ENCODE measurements at places on chromosomes 6 and 20. TPM values are rescaled to one million over a fixed set of nuclear protein-coding genes. Genes with fewer than 3 reads are reported as not detected.

DNA sequence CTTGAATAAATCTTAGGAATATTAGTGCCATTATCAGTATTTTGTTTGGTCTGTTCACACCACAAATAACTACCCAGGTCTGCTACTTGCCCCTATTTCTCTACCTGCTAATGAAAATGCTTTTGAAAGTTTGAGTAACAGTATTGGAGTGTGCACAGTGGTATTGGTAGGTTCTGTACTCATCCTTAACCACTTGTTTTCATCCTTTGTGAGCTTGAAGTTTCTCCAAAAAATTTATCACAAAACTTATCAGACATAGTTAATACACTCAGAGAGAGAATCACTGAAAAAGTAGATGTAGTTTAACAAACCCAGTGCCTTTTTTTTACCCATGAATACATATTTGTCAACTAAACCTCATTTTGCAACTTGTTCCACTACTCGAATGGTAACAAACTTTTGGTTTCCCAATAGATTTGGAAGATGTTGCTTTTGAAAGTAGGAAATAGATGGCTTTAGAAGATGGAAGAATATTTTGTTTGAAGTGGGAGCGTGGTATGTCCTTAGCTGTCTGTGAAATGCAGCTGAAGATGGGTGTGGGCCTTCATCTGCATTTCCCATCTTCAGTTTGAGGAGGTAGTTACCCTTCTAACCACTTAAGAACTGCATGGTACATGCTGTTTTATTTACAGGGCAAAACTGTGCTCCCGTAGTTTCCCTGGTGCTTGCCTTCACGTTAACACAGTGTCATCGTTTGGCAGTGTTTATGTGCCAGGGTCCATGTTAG lies 9.0 kb downstream of the PTPN1 start:
- peak; percentile 69 for DNase-seq

- no peak for DNase-seq
Measured at GRCh38 chr6:167153521-167153959, 4.2 kb downstream of the GPR31 start.

- peak; percentile 82 for DNase-seq
Measured at GRCh38 chr6:158758451-158758860, 60.7 kb downstream of the EZR start.

GRCh38 chr6:113732384-113732966 lies 124.7 kb upstream of the MARCKS start:
- DNase-seq = peak; percentile 58

DNA sequence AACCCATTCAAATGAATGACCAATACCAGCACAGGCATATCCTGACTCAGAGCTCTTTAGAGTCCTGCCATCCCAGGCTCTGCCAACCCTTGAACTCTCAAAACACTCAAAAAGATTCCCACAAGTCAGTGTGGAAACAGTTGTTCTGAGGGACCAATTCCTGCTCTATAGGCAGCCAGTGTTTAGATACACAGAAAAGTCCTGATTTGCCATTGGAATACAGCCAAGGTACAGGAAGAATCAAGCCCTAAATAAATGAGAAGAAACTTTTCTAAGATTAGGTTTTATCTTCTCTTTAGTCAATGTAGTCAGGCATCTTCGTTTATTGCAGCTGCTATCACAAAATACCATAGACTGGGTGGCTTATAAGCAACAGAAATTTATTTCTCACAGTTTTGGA lies 626.8 kb upstream of the ARID1B start:
- peak; percentile 1 for DNase-seq

- no peak for DNase-seq
Measured at GRCh38 chr6:168200571-168201134, 118.9 kb downstream of the DACT2 start.

- DNase-seq = no peak
Measured at GRCh38 chr6:163001330-163001729, 273.6 kb downstream of the PACRG start.

DNA sequence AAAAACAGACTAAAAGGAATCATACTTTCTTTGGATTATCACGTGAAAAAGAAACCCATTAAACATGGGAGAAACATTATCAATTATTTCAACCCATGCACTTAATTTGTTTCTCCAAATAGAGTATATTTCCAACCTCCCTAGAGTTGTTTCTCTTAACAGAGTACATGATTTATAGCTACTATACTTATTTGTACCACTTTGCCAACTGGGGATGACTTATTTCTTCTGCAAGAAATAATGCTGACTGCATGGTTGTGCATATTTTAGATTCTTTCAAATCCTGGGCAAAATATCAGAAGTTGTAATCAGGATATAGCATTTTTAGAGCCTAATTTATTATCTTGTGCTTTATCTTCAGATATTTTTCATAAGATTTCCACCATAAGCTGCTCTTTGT lies 629.1 kb upstream of the EYS start:
- no peak for DNase-seq

GRCh38 chr6:106658469-106658868 lies 29.1 kb downstream of the QRSL1 start:
- no peak for DNase-seq

DNA sequence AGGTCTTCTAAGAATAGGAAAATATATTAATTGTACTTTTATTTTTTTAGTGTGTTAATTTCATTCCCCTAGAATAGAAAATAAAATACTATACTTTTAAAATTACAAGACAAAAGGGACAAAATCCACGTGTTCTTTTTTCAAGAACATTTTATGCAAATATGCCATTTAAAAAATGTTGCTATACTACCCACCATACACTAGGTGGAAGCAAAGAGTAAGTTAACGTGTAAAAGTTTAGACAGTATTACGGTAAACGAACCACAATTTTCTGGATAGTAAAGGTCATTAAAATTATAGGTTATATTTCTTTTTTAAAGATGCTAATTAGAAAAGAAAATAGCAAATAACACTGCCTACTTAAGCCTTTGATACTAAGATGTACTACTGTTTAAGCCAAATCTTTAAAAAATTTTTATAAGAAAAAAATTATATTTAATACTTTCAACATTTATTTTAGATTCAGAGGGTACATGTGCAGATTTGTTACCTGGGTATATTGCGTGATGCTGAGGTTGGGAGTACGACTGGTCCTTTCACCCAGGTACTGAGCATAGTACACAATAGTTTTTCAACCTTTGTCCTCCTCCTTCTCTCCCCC lies 287.6 kb downstream of the PHF3 start:
- peak; percentile 57 for DNase-seq

- DNase-seq = peak; percentile 0
Measured at GRCh38 chr6:122995921-122996793, at the start of gene CLVS2. TSS of gene CLVS2 (plus strand) at chr6:122996235. CDS start at chr6:122997778, 1,543 bp downstream.

DNA sequence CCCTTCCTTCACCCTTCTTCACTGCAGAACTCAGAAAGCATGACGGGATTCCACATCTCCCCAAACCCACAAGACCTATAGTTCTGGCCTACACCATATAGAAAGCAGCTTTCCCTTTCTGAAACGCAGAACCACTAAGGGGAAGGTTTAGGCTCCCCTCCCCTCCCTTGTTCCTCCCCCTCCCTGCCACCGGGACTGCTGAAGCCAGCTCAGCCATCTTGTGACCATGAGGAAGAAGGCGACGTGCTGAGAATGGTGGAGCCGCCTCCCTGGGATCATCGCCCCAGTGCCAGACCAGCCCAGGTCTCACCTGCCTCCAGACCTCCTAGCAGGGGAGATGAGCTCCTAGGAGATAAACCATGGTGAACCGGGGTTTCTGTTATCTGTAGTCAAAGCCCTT lies 19.6 kb downstream of the SERPINB6 start:
- DNase-seq = no peak

DNA sequence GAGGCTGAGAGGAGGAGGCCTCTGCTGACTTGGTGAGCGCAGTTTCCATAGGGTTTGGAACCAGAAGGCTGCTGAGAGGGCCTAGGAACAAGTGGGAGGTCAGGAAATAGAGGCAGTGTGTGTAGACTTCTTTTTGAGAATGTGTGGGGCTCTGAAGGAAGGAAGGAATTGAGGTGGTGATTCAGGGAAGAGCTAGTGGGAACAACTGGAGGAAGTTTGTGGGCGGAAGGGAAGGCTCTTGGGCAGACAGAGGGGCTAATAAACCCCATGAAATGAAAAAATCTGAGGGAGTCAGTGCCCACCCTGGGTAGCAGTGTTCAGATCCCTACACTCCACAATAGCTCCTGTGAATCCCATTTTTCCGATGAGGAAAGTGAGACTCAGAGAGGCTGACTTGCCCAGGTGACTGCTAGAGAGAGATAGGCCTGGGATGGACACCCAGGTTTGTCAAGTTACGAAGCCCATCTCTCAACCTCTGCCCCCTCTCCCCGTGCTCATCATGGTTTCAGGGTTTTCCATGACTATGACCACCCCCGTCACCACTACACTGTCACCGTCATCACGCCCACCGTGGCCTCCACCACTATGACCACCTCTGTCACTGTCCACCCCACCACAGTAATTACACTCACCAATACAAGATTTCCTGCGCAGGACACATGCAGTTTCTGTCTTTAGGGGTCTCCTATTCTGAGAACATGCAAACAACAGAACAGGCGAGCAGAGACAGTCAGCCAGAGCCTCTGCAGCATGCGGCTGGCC lies 106.4 kb downstream of the MRPL14 start:
- no peak for DNase-seq

DNA sequence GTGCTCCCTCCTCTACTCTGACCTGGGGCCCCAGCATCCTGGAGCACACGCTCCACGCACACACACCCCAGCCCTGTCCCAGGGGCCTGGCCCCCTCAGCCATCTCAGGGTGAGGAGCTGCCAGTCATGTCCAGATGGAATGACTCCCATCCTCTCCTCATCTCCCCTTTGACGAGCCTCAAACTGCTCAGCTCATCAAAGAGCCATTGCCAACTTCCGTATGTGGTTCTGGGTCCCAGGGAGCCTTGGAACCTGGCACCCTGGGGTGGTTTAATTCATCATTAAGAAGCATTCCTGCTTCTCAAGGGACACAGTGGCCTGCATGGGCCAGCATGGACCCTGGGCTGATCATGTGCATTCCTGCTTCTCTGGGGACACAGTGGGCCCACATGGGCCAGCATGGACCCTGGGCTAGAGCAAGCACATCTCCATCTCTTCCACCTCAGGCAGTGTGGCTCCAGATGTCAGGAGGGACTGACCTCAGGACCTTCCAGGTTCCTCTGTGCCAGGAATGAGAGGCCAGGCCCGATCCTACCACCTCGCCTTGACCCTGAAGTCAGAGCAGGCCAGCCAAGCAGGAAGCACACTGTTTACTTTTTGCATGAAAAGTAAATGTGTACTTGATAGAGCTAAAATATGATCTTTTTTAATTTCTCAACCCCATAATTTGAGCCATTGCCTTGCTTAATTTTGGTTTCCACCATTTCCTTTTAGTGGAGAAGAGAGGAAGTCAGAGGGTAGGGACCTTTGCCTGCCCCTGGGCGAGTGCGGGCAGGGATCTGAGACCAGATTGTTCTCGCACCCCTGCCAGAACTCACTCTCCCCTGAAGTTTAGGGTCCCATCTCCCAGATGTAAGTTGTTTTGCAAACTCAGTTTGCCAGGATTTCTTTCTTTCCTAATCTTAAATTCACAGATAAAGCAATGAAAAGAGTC lies 26.1 kb downstream of the SPATA2 start:
- no peak for DNase-seq

- DNase-seq = peak; percentile 81
Measured at GRCh38 chr20:59010995-59011873, 4.2 kb upstream of the CTSZ start.

DNA sequence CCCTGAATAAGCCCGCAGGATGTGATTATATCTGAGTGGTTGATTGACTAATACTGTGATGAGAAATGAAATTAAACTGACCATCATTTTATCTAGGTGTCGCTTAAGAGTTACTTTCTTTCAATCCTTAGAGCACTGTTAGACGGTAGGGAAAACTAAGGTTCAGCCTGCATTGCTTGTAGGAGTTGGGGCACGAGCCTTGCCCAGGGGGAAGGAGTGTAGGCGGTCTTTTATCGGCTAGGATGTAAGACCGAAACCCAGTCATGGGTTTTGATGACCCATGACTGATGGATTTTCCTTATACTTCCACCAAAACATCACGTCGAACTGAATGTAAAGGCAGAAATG lies 392 bp upstream of the TASP1 start:
- no peak for DNase-seq

DNA sequence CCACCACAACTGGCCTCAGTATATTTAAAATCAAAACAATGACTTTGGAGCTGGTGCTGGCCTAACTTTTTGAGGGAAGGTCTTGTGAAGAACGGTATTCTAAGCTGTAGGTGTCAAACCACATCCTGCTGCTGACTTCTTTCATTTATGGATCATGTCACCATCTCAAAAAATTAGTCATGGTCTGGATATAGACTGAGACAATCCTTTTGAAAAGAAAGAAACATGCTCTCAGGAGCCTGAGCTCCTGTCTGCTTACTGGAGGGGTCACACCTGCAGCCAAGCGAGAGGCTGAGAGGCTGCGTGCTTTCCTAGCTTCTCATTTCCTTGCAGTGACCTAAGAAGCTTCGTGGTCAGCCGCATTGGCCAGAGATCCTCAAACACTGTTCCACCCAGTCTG lies 55.2 kb downstream of the TIAM2 start:
- no peak for DNase-seq

DNA sequence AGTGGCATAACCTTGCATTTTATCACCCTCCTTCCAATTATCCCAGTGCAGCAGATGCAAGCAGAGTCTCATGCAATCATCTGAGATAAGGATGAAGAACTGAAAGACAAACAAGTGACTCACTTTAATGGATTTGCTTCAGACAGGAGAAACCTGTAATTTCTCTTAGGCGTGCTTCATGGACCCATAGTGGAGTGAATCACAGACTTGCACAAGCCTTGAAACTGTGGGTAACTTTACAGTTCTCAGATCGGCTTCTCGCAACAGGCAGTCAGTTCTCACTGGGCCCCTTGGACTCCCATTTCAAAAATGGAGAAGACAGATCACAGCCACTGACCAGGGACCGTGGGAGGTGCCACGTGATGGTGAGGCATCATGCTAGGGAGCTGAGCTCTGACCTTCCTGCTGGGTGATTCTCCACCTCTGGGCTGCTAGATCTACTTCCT lies at the start of gene ADGRF4:
ADGRF4 (plus strand) TSS at position 239 of the 446 bp plus-strand sequence. CDS start 8,666 bp downstream, outside the sequence.
- DNase-seq = peak; percentile 68

DNA sequence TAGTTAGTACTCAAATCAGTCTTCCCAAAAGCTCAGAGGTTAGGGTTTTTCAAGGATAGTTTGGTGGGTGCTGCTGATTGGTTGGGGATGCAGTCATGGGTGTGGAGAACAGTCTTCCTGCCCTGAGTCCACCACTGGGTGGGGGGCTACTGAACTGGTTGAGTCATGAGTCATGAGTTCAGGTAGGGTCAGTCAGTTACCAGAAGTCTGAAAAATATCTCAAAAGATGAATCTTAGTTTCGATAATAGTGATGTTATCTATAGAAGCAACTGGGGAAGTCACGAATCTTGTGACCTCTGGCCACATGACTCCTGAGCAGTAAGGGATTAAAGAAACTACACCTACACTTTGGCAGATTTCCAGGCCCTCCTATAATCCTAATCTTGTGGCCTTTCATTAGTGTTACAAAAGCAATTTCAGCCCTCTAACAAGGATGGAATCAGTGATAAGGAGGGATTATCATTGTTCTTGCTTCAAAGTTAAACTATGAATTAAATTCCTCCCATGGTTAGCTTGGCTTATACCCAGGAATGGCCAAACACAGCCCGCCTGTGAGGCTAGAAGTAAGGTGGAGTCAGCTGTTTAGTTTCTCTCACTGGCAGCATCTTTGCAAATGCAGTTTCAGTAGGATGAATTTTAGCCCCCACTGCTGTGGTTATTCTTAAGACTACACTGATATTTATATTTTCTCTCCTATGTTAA lies 33.3 kb upstream of the NKAIN2 start:
- no peak for DNase-seq

EMILIN3 gene
- total RNA-seq = not detected

PRL gene
- not detected for total RNA-seq

SLC22A16 gene
- not detected for total RNA-seq

TBXT gene
- total RNA-seq = not detected

TSHZ2 gene
- 2.3 TPM for total RNA-seq

ULBP1 gene
- 1.6 TPM for total RNA-seq

R3HDML gene
- not detected for total RNA-seq

SIRT5 gene
- 6.1 TPM for total RNA-seq
